ENCODE measurements at places on chromosomes 3 and 15.

GRCh38 chr15:72176159-72176558 is 21.4 kb downstream of the GRAMD2A start:
- no peak for DNase-seq

DNA sequence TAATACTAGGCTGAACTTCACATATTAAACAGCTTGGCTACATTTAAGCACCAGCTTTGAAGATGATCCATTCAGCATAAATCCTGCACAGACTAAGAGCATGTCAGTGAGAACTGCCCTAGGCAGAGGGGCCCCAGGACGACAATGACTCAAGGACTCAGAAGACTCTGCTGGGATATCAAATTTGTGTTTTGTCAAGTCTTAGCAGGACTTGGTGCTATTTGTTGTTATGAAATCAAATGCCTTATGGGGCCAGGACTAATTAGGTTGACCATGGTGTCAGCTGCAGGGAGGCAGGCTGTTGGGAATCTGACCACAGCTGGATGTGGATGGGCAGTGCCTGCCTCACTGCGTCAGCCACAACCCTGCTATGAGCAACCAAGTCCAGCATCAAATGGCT is 91.8 kb downstream of the RYR3 start:
- DNase-seq: no peak

DNA sequence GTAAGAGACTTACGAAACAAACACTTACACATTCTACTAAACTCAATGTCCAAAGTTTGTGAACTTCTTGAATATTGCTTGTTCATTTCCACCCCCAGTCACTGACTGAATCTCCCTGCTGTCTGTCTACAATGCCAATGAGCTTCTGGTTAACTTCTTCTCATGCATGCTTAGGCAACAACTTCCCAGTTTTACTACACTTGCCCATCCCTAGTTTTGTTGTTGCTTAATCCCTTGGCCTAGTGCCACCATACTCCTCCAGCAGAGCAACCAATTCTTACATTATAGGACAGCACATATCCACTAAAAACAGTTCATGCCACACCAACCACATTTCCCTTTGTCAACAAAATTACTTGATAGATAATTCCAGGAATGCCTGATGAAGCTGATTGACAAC is 40.9 kb upstream of the CCR2 start:
- no peak for DNase-seq

DNA sequence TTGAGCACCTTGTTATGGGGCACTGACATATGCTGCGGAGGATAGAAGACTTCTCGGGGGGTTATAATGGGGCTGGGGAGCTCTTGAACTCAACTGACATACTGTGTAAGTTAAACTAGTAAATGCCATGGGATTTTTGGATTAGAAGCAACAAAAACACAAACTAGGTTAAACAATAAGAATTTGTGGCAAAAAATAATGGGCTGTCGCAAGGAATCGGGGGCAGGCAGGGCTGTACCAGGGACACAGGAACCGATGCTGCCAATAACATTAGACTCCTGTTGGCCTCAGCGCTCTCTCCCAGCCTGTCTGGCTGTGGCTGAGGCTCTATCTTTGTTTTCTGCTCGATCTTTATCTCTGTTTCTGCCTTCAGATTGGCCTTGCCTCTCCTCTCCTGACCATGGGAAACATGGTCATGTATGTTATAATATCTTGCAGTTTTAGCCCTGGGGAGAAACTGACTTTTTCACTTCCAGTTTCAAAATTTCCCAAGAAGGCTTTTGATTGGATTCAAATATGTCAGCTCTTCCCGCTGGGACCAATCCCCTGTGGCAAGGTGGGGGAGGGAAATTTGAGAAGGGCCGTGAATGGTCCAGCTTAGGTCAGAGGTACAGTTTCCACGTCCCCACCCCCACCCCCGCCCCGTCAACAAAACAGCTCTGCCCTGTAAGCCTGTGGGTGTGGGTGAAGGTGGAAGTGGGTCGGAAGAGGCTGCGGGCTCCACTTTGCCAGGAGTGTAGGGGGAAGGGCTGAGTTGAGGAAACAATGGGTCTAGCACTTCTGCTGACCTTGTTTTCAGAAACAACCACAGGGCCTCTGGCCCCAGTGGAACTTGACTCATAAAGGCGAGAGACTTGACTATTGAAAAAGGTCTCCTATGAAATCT is 161.1 kb upstream of the TBL1XR1 start:
- DNase-seq: peak; percentile 37

All from stimulated activated CD8-positive, alpha-beta memory T cell treated with anti-CD3 and anti-CD28 coated beads, Interleukin-4, amount 100 ng/mL, for 1 hour (primary cell).